Stimulated activated CD8-positive, alpha-beta memory T cell treated with anti-CD3 and anti-CD28 coated beads, Interleukin-7, amount 100 ng/mL, for 1 hour (primary cell): ENCODE measurements at places on chromosomes 5 and 9.

DNA sequence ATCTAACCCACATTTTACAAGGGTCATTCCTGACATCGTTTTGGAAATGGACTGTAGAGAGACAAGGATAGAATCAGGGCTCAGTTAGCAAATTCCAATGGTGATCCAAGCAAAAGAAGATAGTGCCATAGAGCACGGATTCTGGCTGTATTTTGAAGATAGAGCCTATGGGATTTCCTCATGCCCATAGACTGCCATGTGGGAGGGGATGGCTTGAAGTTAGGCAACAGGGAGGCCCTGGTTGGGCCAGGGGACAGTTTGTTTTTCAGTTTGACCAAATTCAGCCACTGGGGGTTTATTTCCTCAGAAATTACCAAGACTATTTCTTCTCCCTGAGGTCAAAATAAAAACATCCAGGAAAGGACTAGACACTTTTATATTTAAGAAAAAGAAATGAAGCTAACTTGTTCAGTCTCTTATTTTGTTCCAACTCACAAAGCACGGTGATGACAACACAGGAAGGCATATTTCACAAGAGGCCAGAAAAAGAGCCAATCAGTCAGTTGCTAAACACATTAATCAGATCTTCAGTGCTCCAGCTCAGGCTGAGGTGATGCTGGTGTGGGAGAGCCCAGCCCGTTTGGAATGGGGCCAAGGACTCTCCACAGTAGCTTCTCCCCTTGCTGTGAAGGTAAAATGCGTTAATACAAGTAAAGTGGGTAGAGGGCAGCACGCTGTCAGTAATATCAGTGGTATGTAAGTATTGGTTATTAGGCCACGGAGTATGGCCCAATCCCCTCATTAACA lies 4.4 kb upstream of the DCTN4 start:
- no peak for DNase-seq

- no peak for DNase-seq
Observed at GRCh38 chr5:170748951-170749471, 34.5 kb upstream of the GABRP start.

GRCh38 chr5:154782326-154782725 lies 27.1 kb downstream of the LARP1 start:
- DNase-seq = no peak

DNA sequence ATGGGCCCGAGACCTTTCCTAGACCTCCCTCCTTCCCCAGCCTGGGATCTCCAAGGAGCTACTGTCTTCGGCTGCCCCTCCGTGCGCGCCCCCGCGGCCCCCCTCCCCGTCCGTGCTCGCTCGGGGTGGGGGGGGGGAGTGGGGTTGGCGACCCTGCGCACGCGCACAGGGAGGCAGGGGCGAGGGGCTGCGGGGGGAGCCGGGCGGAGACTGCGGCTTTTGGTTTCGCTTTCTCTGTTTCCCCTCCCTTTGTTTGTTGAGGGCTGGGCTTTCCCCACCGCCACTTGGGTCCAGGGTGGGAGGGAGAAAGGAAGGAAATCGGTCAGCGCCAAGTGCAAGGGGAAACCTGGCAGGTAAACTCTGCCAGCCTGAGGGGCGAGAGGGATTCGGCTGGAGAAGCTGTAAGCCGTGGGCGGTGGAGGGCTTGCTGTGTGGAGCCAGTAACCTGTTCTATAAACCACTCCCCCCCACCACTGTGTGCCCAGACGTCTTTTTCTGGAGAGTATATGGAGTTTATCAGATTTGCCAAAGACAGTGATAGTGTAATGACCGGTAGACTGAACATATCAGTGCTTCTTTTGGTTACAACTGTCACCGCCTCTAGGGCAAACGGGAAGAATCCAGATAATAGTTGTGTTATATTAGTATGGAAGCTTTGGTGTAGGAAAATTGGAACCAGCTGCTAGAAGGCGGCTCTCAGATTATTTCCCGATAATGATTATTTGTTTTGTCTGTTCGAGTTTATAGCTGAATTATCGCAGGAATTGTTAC lies 684 bp downstream of the DNAJA1 start:
- peak; percentile 47 for DNase-seq
